ENCODE measurements at places on chromosomes 13 and 19. TPM values are rescaled to one million over a fixed set of nuclear protein-coding genes. Genes with fewer than 3 reads are reported as not detected.

GRCh38 chr19:18814063-18814462, 17.7 kb upstream of the UPF1 start:
- DNase-seq, result no peak

GRCh38 chr13:48527955-48528354, 4.9 kb downstream of the RCBTB2 start:
- no peak for DNase-seq

GRCh38 chr19:10113592-10113963, 2.1 kb downstream of the P2RY11 start:
- no peak for DNase-seq

- no peak for DNase-seq
Observed at GRCh38 chr13:48500652-48501197, 32.2 kb downstream of the RCBTB2 start.

The SLC10A2 gene
- total RNA-seq, result not detected

The GRK1 gene
- not detected for total RNA-seq
